ENCODE measurements at places on chromosomes 5 and 9.

- DNase-seq, result no peak
Observed at GRCh38 chr9:7910426-7911020, 110.9 kb upstream of the DMAC1 start.

DNA sequence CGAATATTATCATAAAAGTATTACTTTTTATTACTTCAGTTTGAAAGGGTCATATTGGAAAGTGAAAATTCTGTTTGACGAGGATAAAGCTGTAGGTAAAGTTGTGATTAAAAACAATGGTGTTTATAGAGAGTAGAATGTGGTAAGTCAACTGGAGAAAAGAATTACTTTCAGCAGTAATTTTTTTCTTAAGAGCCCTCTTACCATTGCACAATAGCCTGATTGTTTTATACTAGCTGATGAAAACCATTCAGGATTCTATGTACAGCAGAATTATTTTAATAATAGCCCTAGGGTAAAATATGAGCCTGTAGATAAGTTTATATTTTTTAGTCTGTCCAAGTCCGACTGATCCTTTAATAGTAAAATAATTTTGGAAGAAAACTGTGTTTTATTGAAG, 16.6 kb downstream of the CDC42SE2 start:
- DNase-seq, result no peak

DNA sequence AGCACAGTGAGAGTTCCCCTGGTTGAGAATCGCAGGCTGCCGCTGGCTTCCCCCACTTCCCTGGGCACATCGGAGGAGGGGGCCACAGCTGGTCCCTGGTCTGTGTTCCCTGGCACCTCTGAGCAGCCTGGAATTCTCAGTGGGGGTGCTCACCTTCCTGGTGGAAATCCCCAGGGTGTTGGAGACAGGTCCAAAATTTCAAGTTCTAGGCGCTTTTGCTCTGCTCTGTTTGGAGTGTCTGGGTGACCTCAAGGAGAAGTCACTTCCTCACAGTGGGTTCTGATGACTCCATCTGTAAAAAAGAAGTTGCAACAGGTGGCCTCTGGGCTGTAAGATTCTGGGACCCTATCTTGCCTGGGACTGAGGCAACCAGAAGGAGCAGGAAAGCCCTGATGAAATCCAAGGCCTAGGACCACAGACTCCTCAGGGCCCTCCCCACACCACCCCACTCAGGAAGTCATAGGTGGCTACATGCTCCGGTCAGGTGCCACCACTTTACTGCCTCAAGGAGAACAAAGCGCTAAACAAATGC, at the start of gene TRAF1:
TSS of gene TRAF1 (minus strand) at position 400 of the 532 bp plus-strand sequence. CDS start 721 bp downstream, outside the sequence.
- no peak for DNase-seq

GRCh38 chr5:71891856-71892255, 172.8 kb downstream of the CARTPT start:
- no peak for DNase-seq

- no peak for DNase-seq
Observed at GRCh38 chr9:88804254-88804596, 187.0 kb upstream of the S1PR3 start.

Data from CD4-positive, alpha-beta T cell (primary cell).